ENCODE measurements at places on chromosomes 2 and 18. TPM values are rescaled to one million over a fixed set of nuclear protein-coding genes. Genes with fewer than 3 reads are reported as not detected.

GRCh38 chr2:200148366-200148765 lies 158.1 kb upstream of the SPATS2L start:
- no peak for DNase-seq

SFTPB gene
- 0.18 TPM for polyA plus RNA-seq

- no peak for DNase-seq
These were observed 104.0 kb downstream of the PRPF40A start for GRCh38 chr2:152613235-152613634.

DNA sequence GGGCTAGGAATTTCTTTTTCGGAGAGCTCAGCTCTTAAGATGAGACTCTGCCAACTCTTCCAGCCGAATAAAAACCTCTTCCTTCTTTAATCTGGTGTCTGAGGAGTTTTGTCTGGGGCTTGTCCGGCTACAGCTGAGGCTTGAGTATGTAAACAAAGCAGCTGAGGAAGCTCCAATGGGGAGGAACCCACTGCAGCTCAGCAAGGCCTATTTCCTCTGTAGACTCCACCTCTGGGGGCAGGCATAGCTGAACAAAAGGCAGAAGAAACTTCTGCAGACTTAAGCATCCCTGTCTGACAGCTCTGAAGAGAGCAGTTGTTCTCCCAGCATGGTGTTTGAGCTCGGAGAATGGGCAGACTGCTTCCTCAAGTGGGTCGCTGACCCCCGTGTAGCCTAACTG lies 838.7 kb downstream of the CCDC85A start:
- no peak for DNase-seq

ASPRV1 gene
- polyA plus RNA-seq, result 4.7 TPM

- no peak for DNase-seq
These were observed 386.2 kb downstream of the GALR1 start for GRCh38 chr18:77635858-77636257.

ZSWIM2 gene
- polyA plus RNA-seq, result not detected

- DNase-seq, result no peak
These were observed 38.9 kb downstream of the MRPL33 start for GRCh38 chr2:27810455-27810854.

DNA sequence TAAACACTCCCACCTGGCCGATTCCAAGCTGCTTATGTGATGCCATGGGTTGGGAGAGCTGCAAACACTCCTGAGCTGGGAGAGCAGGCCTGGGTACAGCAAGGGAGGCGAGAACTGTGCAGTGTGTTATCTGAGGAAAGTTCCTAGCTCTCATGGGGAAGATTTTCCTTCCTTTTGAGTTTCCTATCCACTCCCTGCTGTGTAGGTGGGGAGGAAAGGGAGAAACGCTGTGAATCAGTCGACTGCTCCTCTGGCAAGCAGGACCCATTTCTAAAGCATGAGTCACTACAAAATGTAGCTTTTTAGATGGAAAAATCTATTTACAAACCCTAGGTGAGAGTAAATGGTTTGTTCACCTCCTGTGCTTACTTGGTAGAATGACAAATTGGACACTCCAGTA lies 80.4 kb downstream of the SH3RF3 start:
- no peak for DNase-seq

DNA sequence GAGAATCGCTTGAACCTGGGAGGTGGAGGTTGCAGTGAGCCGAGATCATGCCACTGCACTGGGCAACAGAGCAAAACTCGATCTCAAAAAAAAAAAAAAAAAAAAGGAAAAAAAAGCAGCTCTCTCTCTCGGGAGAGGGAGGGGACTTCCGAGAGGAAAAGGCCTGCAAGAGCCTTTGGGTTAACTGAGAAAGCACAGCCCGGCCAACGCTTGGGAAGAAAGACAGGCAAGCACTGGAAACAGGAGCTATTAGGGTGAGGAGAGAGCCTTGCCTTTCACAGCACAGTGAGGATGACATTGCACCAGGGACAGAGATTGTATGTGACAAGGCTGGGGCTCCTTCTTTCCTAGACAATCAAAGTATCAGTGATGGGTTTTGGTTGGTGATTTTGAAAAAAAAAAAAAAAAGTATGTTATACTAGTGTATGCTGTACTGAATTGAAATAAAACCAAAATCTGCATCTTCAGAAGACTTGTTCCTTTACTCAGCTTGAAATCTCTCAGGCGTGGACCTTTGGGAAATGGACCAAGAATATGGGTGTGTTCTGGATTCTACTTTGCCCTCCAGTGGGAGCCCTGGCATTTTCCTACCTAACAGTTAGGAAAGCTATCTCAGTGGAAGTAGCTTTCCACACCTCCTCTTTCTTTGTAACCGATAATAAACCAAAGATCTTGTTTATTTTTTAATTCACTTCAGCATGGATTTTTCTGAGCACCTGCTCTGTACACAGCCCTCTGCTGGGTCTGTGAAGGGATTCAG lies 16.7 kb downstream of the SRSF7 start:
- DNase-seq, result no peak

GRCh38 chr2:31255911-31256571 lies 22.1 kb downstream of the EHD3 start:
- no peak for DNase-seq

SIX3 gene
- polyA plus RNA-seq, result not detected

COLEC12 gene
- 23.3 TPM for polyA plus RNA-seq

- no peak for DNase-seq
These were observed 157.2 kb upstream of the TMEM200C start for GRCh38 chr18:6052449-6052913.

REG3G gene
- polyA plus RNA-seq, result not detected

- no peak for DNase-seq
These were observed 153.7 kb downstream of the NRXN1 start for GRCh38 chr2:50878251-50878650.

DNA sequence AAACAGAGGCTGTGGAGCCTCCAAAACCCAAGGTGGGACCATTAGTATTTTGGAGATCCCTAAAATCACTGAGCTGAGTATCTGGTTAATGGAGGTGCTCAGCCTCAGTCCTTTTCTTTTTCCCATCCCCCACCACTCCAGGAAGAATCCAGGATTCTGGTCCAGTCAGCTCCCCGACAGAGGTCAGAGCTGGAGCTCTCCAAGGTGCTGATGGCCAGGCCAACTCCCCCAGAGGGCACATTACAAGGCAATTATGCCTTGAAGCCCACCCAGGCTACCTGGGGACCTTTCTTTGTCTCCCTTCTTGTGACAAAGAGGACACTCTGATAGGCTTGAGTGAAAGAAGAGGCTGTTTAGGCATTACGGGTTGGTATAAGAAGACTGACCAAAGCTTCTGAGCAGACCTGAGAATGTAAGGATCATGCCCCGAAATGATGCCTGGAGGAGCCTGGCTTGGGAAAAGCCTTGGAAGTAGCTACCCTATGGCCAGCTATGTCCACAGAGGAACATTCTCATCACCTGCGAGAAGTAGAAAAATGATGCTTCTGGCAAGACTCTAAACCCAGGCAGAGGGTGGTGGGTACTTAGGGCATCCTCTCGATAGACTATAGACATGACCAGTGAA lies 102.5 kb upstream of the LDAH start:
- DNase-seq, result peak; percentile 34

WDR43 gene
- 62.6 TPM for polyA plus RNA-seq

- no peak for DNase-seq
These were observed 31.3 kb downstream of the NCK2 start for GRCh38 chr2:105775809-105776559.

RBFA gene
- polyA plus RNA-seq, result 45.0 TPM

- DNase-seq, result no peak
These were observed 942 bp upstream of the ZNF236 start for GRCh38 chr18:76821356-76821874.

IMPA2 gene
- 94.5 TPM for polyA plus RNA-seq

GRCh38 chr2:205752296-205752820 lies 70.1 kb downstream of the NRP2 start:
- DNase-seq, result no peak

DNA sequence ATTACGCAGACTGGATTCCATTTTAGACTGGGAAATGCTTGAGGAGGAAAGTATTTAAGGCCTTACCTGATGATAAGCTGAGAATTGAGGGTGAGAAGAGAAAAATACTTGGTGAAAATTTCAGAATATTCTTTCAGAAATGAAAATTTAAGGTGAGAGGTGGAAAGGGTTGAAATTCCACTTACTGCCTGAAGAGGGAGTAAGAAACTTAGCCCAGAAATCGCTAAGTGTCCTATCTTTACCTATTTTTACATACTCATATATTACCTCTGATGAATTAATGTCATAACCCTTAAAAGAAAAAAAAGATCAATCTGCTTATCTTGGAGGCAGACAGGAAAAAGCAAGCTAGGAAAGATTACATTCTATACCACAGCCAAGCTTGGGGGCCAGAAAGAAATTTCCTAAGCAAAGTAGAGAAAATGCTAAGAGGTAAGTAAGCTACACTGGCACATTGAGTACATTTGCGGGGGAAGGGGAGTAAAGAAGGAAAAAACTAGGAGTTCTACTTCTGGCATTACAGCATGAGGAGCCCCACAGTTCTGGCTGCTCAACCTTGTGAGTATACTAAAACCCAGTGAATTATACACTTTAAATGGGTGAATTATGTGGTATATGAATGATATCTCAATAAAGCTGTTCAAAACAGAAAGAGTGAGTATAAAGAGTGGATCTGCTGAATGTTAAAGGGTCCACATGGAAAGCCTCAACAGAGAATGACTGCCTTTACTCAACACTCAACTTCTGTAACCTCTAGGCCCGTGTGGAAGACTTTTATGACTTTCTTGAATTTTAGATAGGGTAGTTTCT lies 33.8 kb downstream of the SMC6 start:
- no peak for DNase-seq

GRCh38 chr2:173101687-173102086 lies 26.0 kb downstream of the MAP3K20 start:
- DNase-seq, result no peak

- no peak for DNase-seq
These were observed 23.5 kb upstream of the TMEM178A start for GRCh38 chr2:39642051-39642718.

- DNase-seq, result no peak
These were observed 101.5 kb downstream of the CDH7 start for GRCh38 chr18:65852273-65852672.

- peak; percentile 20 for DNase-seq
These were observed 127.6 kb downstream of the PIK3C3 start for GRCh38 chr18:42082415-42083234.

DSG1 gene
- polyA plus RNA-seq, result 0.05 TPM

ZNF385B gene
- polyA plus RNA-seq, result 16.8 TPM

SMIM21 gene
- polyA plus RNA-seq, result 0.17 TPM

- no peak for DNase-seq
These were observed 174.4 kb upstream of the SPHKAP start for GRCh38 chr2:228355897-228356296.

- no peak for DNase-seq
These were observed 13.4 kb downstream of the DNAJB2 start for GRCh38 chr2:219292616-219293015.

DNA sequence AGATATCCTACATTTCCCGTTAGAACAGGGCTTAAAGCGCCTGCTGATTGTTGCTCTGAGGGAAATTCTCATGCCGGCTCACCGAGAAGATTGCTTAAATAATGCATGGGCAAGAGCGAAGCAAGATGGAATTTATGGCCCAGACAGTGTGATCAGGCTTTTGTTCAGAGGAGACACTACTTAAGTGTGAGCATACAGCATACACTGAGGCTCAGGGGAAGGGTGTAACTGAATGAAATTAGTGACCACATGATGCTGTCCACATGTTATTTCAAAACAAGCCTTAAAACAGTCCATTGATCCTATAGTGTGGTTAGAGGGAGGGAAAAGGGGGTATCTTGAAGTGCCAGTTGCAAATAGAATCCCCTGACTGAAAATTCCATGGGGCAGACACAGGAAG lies 125.5 kb downstream of the RAPGEF4 start:
- no peak for DNase-seq

TSPYL6 gene
- polyA plus RNA-seq, result 0.13 TPM

- no peak for DNase-seq
These were observed 33.1 kb upstream of the METAP1D start for GRCh38 chr2:171966688-171967087.

GRCh38 chr18:13621886-13622619 lies 104.3 kb downstream of the FAM210A start:
- no peak for DNase-seq
